ENCODE measurements at places on chromosomes 7 and 10.

DNA sequence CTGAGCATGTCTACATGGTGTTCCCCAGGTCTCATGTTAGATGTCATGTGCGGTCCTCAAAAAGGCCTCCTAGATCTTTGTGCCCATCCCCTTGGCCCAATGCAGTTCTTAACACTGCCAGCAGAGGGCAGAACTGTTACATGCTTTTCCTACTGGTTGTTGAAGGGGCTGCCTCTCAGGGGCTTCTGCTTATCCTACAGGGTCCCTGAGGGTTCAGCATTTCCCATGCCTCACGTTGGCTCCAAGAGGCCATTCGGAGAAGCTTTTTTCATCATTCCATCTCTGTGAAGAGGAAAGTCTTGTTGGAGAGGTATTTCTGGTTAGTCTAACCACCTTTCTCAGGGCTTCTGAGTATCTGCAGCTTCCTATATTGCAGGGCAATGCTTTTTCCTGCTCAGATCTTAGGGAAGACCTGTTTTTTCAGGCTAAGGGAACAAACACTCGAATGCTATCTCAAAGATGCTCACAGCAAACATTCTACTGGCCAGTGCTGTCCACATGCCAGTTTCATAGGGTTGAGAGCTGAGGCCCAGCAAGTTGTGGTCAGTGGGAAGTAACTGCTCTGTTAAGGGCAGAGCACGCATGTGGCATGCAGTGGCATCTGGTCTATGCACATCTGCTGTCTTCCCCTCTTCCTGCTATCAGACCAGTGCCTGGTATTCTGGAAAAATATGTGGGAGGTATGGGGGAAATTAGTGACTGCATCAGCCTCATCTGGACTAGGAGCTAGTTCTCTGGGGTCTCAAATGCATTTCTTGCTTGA is 31.5 kb downstream of the MBL2 start:
- no peak for DNase-seq

DNA sequence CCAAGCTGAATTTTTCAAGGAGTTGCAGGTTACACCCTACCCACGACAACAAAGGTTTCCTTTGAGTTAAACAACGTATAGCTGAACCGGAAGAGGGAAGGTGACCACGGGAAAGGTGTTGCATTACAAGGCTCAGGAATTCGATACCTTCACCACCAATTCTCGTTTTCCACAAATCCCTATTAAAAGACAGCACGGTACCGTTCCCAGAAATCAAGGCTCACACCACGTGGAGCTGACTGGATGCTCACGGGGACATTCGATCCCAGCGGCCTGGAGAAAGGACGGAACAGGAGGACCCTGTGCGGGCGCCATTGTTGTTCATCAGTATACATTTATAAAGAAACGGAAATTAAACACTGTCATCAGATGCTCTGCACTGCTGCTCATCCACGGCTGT is 56.4 kb downstream of the CTBP2 start:
- no peak for DNase-seq

DNA sequence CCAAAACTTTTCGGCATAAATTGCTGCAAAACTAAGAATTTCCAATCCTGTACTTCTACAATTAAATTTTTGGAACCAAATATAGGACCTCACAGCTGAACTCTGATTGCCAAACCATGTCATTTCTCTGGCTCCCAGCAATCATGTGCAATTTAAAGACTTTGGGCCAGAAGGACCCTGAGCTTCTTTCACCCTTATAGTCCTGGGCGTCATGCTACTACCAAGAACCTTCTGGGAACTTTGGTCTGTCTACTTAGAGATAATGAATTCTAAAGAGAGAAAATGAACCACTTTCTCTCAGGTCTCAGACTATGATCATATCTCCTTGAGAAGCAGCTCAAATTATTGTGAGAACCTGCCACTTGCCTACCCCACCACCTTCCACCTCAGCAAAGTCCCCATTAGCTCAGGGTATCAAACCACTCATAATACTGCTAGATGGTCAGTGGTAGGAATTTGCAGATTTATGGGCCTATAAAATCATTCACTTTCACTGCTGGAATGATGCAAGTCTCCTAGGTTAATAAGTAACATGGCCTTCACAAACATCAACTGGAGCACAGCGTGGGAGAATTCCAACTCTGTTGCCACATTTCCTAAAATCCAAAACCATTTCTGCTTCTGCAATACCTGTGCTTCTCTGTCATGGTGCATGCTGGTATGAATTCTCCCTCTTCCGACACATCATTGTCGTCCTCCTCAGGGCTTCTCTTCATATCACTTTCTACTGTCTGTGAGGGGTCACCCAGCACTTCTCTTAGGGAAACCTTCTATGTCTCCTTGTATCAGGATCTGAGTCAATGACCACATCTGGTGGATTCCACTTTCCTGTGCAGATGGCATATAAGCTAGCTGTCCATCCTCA is 6.6 kb upstream of the WDR91 start:
- DNase-seq, result no peak

DNA sequence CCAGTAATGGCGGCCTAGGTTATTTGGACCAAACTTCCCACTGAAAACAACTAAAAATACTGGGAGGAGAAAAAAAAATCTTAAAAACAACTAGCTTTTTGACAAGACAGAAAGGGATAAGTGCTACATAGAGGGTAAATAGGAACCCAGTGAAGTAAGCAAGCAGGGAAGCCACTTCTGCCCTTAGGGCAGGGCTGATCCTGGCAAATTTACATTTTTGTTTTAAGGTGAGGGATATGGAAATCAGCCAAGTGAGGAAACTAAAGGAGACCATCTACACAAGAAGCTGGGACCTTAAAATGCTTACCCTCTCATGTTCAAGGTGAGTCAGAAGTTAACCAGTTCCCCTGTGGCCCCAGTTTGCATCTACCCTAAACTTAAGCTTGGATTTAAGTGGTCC is 46.5 kb upstream of the CYCS start:
- DNase-seq, result no peak

DNA sequence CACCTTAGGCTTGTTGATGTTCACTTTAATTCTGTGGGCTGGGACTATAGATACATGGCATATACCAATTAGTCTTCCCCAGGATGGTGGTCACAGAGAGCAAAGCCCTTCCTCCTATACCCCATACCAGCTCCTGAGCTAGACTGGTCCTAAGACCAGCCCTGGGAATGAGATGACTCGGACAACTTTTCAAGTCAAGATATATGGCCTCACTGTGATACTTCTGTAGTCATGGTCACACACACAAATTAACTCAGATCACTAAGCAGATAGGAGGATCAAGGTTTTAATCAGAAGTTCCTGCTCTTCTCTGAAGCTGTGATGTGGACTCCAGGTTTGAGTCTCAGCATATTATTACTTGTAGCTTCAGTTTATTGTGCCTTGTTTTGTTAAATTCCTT is 53.1 kb downstream of the SLK start:
- no peak for DNase-seq

DNA sequence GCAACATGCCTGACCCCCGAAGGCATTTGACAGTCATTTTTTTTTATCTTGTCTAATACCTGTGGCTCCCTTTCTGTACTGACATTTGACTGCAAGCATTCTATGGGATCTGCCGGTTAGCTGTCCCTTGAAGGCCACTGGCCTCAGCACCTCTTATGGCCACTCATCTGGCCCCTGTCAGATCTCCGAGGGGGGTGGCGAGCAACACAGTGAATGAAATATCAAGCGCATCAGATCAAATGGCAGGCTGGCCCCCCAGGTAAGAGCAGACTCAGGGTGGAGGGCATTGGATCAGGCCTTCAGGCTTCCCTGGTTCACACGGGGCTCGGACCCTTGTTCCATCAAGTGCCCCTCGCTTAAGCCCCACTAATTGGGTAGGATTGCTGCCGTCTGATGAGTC is 199.6 kb upstream of the MKI67 start:
- DNase-seq, result no peak

DNA sequence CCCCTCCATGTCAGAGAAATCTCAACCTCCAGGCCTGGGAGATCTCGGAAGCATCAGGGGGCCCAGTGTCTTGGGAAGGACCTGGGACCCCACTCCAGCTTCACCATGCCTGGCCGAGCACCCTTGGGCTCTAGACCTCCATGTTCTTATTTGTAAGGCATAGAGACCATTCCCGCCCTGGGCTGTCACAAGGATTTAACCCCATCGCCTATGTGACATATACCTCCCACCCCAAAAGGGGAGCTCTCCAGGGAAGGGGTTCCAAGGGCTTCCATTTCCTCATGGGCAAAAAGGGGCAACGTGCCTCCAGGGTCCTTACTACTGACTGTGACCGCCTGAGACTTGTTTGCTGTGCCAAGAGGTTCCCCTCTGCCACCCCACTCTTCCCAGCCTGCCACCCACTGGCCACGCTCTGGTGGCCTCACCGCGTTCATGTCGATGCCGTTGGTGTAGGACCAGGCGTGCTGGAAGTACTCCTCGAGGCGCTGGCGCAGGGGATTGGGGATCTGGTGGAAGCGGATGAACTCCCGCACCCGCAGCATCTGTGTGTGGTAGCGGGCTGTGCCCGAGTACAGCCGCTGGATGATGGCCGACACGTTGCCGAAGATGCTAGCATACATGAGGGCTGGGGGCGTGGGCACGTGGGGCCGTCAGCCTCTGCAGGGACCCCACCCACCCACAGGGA is 27.5 kb downstream of the KCNH2 start:
- DNase-seq, result no peak

- no peak for DNase-seq
Observed at GRCh38 chr7:137020351-137020750, 151.9 kb downstream of the CHRM2 start.

- DNase-seq, result no peak
Observed at GRCh38 chr7:78151229-78151628, 352.7 kb downstream of the PHTF2 start.

- no peak for DNase-seq
Observed at GRCh38 chr7:157861551-157861950, 524.7 kb downstream of the DNAJB6 start.

- DNase-seq, result no peak
Observed at GRCh38 chr7:106045139-106045538, 67.0 kb downstream of the SYPL1 start.

DNA sequence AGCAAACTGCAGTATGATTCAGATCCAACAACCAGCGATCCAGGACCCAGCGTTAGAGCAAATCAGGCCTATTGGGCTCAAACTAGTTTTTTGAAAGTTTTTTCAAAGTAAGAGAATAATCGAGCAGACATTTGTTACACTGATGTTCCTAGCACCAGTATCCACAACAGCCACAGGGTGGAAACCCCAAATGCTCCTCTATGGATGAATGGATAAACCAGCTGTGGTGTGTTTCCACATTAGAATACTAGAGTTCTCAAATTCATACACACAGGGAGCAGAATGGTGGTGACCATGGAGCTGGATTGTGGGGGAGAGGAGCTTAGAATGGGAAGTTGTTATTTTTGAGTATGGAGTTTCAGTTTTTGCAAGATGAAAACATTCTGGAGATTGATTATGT is 60.7 kb downstream of the PDIA4 start:
- DNase-seq, result no peak

DNA sequence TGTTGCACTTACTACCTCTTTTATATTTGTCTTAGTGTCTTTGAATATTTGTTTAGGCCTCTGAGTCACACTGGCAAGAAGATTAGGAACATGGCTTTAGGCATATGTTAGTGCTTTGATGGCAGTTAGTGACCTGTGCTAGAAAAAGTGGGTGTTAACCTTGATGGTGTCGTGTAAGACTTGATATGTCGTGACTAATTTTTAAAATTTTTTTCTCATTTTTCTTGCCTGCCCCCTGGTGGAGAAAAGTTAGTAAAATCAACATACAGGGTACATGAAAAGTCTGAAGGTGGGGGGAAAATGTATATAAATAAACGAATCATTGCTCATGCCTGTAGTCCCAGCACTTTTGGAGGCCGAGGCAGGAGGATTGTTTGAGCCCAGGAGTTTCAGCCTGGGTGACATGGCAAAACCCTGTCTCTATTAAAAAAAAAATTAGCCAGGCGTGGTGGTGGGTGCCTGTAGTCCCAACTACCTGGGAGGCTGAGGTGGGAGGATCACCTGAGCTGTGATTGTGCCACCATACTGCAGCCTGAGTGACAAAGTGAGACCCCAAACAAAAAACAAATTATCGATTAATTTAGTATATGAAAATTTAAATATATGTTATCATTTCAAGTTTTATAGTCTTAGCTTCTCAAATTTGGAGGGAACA is 44.6 kb downstream of the TAX1BP1 start:
- DNase-seq, result no peak

GRCh38 chr10:3681642-3682554 is 103.1 kb downstream of the KLF6 start:
- no peak for DNase-seq

DNA sequence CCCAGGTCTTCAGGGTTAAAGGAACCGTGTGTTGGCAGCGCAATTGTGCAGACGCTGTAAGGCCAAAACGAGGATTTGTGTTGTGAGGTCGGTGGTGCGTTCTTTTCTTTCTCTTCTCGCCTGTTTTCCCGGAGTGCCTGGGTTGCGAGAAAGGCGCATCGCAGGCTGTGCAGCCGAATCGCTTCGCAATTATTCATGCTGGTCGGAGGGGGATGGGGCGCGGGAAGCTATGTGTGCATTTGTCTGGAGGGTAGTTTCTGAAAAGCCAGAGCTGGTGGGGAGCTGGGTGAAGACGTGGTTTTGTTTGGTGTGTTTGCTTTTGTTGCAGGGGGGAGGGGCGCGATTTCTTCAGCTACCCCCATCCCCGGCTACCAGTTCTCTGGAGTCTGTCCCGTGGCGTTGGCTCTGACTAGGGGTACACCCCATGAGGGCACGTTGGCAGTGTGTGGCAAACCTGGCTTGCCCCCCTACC is 2.1 kb downstream of the MXI1 start:
- peak; percentile 54 for DNase-seq

DNA sequence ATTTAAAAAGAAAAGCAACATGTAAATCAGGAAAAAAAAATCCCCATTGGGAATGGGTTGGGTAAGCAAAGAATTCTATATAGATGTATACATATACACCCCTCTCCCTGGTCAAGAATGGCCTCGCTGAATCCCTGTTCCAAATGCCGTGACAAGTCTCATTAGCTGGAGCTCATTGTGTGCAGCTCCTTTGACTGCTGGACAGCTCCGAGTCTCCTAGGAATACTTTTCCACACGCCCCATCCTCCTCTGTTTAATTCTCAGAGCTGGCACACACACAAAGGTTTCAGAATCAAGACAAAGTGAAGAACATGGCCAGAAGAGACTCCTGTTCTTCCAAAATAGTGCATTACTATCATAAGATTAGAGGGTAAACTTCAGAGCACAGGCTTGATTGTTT is 130.9 kb upstream of the MKLN1 start:
- DNase-seq, result no peak

DNA sequence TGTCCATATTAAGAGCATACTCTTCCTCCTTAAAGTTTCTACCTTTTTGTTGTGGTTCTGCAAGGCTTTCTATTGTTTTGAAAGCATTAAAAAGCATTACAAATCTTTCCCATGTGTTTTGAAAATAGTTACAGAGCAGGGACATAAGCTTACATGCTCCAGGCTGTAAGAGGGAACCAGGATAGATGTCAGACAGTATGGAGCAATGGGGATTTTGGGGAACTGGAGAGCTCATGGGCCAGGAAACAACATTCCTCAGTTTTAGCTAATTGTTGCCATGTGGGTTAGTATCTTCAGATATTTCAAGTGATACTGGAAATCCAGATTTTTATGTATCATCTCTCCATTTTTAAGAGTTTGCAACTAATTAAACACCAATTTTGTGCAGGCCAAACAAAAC is 3.5 kb downstream of the MDFIC start:
- no peak for DNase-seq

GRCh38 chr10:38127812-38128211 is 33.7 kb downstream of the ZNF37A start:
- no peak for DNase-seq

All from T-helper 17 cell (primary cell).